ENCODE measurements at places on chromosomes 7 and 10.

- H3K4me1 ChIP-seq: peaks cover 46% of the 10 kb centered on the region
- H3K27me3 ChIP-seq: no peaks in the 10 kb centered on the region
- H3K27ac ChIP-seq: peak overlapping the region; percentile 59
- no peak overlapping the region for H3K4me3 ChIP-seq
Observed at GRCh38 chr7:132430861-132431822, 145.1 kb downstream of the PLXNA4 start.

- H3K27ac ChIP-seq: peak overlapping the region; percentile 12
- no peak for DNase-seq
- no peak overlapping the region for H3K4me3 ChIP-seq
- no peaks in the 10 kb centered on the region for H3K36me3 ChIP-seq
- peaks cover 2% of the 10 kb centered on the region for H3K27me3 ChIP-seq
Observed at GRCh38 chr10:103547391-103547946, 54.0 kb downstream of the NEURL1 start.

DNA sequence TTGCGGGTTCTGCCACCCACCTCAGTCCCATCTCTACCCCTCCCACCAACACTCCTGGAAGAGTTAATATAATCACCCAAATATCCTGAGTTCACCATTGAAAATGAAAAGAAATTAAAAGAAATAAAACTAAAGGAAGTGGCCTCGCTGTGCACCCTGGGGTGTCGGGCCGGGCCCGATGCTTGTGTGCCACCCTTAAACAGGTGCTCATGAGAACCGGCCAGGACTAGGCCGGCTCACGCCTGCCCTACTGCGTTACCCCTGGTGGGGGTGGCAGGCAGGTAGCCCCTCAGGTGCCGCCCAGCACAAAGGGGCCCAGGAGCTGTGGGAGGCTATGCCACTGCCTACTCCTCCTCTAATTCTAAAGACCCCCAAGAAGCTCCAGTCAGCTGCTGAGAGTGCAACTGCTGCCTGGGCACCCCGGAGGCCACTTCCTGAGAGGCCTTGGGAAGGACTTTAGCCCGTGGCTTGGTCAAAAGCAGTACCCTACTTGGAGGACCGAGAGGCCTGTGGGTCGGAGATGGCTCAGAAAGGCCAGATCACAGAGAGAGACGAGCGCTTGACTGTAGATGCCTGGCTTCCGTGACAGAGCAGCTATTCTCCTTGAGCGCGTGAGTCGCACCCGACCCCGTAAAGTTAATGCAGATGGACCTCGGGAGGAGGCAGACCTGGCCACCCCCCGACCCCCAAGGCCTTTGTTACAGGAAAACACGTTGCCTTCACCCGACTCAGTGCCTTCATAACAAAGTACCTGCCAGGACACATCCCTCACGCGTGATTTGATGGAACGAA is 51.0 kb upstream of the PPP2R2D start:
- H3K4me1 ChIP-seq: peaks cover 4% of the 10 kb centered on the region
- H3K27me3 ChIP-seq: peaks cover 15% of the 10 kb centered on the region
- no peak overlapping the region for H3K27ac ChIP-seq
- H3K4me3 ChIP-seq: no peak overlapping the region

DNA sequence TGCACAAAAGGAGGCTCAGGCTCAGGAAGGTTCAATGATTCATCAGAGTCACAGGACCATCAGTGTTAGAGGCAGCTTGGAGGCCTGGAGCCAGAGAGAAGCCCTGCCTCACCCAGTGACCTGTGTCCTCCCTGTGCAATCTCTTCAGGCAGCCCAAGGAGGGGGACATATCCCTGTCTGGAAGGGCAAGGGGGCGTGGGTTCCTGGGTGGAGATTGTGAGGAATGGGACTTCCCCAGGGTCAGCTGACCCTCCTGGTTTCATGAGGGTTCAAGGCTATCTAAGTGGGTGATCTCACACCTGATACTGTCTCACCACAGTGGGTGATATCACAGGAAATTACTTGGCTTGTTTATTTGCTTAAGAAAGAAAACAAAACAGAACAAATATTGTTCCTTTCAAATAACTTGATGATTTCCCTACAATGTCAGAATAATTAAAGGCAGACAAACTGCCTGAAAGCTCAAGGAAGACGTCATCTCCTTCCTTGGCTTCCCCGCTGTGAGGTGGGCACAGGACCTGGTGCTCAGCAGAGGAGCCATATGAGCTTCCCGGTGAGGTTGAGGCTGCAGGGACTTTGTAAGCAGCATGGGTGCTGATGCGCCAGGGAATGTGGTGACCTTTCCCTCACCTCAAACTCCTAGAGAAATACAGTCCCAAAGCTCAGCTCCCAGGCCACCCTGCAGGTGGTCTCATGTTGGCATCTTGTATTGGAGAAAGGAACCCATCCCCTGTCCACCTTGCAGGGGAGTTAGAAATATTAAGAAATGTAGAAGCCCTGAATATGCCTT is 763.2 kb downstream of the GRID1 start:
- H3K4me3 ChIP-seq: no peak overlapping the region
- H3K36me3 ChIP-seq: no peaks in the 10 kb centered on the region
- H3K27me3 ChIP-seq: no peaks in the 10 kb centered on the region
- H3K27ac ChIP-seq: no peak overlapping the region
- DNase-seq: no peak

DNA sequence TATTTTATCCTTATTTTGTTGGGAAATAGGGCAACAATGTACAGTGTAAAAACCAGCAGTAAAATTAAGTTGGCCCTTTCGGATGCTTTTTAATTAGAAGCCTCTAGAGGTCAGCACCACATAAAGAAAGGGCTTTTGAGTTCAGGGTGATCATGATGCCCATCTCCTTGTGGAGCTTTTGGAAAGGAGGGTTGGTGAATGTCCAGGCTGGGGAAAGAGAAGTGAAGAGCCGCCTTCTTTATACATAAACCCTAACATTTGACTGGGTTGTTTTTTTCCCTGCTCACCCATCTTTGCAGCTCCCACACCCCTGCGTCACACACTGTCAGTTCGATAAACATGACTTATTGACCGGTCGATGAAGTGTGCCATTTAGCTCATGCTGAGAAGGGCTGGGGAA is 29.8 kb downstream of the MTURN start:
- H3K4me3 ChIP-seq: peak overlapping the region; percentile 63
- peaks cover 41% of the 10 kb centered on the region for H3K4me1 ChIP-seq
- DNase-seq: no peak
- H3K27ac ChIP-seq: no peak overlapping the region

DNA sequence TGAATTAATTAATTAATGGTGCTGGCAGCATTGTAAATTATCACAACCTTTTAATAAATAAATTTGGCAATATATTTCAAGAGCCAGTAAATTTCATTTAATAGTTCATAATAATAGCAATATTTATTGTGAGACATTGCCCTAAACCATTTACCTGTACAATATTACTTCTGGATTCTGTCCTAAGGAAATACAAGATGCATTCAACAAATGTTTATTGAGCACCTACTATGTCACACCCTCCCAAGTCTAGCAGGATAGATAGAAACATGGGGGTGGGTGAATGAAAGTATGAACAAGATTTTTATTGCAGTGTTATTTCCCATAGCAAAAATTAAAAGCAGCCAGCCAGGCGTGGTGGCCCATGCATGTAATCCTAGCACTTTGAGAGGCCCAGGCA is 4.4 kb upstream of the HERC4 start:
- H3K4me3 ChIP-seq: no peak overlapping the region
- DNase-seq: no peak
- no peak overlapping the region for H3K27ac ChIP-seq
- H3K36me3 ChIP-seq: no peaks in the 10 kb centered on the region

- H3K36me3 ChIP-seq: no peaks in the 10 kb centered on the region
- H3K4me1 ChIP-seq: no peaks in the 10 kb centered on the region
- H3K27me3 ChIP-seq: no peaks in the 10 kb centered on the region
- no peak overlapping the region for H3K4me3 ChIP-seq
- DNase-seq: no peak
Observed at GRCh38 chr10:121165276-121165675, 314.1 kb downstream of the WDR11 start.

DNA sequence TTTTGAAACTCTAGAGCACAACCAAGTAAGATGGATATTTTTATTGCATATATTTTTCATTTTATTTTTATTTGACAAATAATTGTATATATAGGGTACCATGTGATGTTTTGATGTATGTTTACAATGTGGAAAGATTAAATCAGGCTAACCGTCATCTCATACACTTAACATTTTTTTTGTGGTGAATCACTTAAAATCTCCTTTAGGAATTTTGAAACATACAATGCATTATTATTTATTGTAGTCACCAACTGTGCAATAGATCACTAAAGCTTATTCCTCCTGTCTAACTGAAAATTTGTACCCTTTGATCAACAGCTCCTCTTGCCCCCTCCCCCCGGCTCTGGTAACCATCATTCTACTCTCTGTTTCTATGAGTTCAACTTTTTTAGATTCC is 77.2 kb downstream of the DNAH11 start:
- H3K36me3 ChIP-seq: no peaks in the 10 kb centered on the region
- no peak for DNase-seq
- H3K27me3 ChIP-seq: no peaks in the 10 kb centered on the region
- H3K27ac ChIP-seq: no peak overlapping the region
- no peak overlapping the region for H3K4me3 ChIP-seq

- H3K4me3 ChIP-seq: no peak overlapping the region
- no peak for DNase-seq
- H3K36me3 ChIP-seq: no peaks in the 10 kb centered on the region
Observed at GRCh38 chr7:129769866-129770808, 158.6 kb downstream of the NRF1 start.

DNA sequence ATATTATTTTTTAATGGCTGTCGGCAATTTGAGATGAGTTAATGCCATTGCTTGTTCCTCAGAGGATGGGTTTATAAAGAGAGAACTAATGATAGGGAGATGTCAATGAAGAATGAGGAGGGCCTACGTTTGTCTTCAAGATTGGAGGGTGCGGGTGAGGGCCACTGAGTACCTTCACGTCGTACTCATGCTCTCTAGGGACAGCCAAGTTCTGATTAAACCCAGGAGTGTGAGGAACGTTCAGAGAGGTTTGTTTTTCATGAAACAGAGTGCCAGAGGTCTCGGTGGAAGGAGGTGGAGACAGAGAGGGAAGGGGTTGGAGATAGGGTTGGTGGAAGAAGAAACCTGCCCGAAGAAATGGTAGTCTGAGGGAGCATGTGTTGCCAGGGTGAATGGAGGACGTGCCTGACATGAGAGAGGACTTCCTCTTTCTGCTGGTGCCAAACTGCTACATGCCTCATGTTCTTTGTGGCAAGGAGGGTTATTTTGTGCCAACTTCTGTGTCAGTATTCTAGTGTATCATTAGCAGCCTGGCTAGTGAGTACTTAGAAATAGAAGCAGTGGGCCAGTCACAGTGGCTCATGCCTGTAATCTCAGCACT is 8.9 kb downstream of the DHTKD1 start:
- peaks cover 12% of the 10 kb centered on the region for H3K36me3 ChIP-seq
- peak overlapping the region; percentile 9 for H3K4me3 ChIP-seq
- no peak for DNase-seq
- H3K4me1 ChIP-seq: no peaks in the 10 kb centered on the region
- H3K27ac ChIP-seq: peak overlapping the region; percentile 85

- no peaks in the 10 kb centered on the region for H3K27me3 ChIP-seq
- no peak overlapping the region for H3K4me3 ChIP-seq
- H3K4me1 ChIP-seq: peaks cover 12% of the 10 kb centered on the region
- DNase-seq: no peak
Observed at GRCh38 chr10:75029857-75030256, 81.6 kb upstream of the SAMD8 start.

DNA sequence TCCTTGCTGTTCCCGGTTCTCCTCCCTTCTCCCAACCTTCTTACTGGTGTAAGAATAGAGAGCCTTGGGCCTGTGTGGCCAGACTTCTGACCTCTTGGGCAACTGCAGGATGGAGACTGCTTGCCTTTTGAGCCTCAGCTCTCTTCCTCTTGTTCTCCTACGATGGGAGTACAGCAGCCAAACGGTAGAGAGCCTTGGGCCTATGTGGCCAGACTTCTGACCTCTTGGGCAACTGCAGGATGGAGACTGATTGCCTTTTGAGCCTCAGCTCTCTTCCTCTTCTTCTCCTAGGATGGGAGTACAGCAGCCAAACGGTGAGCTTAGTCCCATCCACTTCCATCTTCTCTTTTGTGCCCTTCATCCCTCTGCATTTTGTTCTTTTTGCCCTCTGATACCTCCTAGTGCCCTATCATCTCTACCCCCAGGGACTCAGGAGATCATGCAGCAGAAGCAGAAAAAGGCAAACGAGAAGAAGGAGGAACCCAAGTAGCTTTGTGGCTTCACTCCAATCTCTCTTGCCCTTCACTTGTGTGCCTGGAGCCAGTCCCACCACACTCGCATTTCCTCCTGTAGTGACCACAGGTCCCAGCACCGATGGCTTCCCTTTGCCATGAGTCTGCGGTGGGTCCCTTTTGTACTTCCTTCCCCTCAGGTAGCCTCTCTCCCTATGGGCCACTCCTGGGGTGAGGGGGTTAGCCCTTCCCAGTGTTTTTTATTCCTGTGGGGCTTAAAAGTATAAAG is 15.3 kb downstream of the SLC25A13 start:
- H3K36me3 ChIP-seq: peaks cover 21% of the 10 kb centered on the region
- H3K27me3 ChIP-seq: no peaks in the 10 kb centered on the region
- no peak overlapping the region for H3K4me3 ChIP-seq
- no peak overlapping the region for H3K27ac ChIP-seq
- H3K4me1 ChIP-seq: peaks cover 10% of the 10 kb centered on the region

GRCh38 chr10:3036155-3037021 is 31.0 kb upstream of the PFKP start:
- no peak for DNase-seq
- H3K4me3 ChIP-seq: no peak overlapping the region
- no peak overlapping the region for H3K27ac ChIP-seq
- H3K27me3 ChIP-seq: peaks cover 5% of the 10 kb centered on the region

- no peak for DNase-seq
- H3K4me3 ChIP-seq: no peak overlapping the region
- no peaks in the 10 kb centered on the region for H3K36me3 ChIP-seq
- H3K4me1 ChIP-seq: peaks cover 15% of the 10 kb centered on the region
Observed at GRCh38 chr10:23198610-23198939, 6.5 kb downstream of the PTF1A start.

GRCh38 chr7:121212036-121212435 is 116.8 kb upstream of the WNT16 start:
- no peak overlapping the region for H3K4me3 ChIP-seq
- no peaks in the 10 kb centered on the region for H3K27me3 ChIP-seq
- no peak for DNase-seq
- H3K4me1 ChIP-seq: no peaks in the 10 kb centered on the region
- no peak overlapping the region for H3K27ac ChIP-seq

DNA sequence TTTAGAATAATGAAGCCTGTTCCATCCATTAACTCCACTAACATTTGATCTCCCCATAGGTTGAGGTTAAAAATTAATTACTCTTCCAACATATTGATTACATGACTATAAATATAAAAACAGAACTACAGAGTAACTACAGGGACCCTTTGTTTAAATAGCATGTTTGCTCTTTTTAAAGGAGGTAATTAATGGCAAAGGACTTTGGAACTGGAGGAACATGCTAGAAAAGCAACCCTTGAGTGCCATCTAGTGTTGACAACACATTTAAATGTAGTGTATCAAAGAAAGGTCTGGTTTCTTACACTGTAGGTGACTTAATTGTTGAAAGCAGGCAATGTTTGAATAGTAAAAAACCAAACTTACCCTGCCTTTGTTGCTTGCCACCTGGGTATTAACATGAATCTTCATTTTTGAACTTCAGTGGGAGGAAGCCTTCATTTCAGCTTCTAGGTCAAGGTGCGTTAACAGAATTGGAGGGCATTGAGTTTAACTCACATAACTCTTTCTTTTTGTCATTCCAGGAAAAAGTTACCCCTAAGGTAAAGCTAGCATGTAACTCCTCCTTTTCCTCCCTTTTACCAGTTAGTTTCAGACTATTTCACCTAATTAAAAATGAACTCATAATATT is 52.6 kb upstream of the CAPZA2 start:
- H3K4me3 ChIP-seq: no peak overlapping the region
- no peaks in the 10 kb centered on the region for H3K36me3 ChIP-seq
- no peaks in the 10 kb centered on the region for H3K4me1 ChIP-seq
- no peaks in the 10 kb centered on the region for H3K27me3 ChIP-seq
